Lower lobe of right lung (tissue), 2 donors: ENCODE measurements at places on chromosomes 7 and 10. TPM values are rescaled to one million over a fixed set of nuclear protein-coding genes. Genes with fewer than 3 reads are reported as not detected.

DNA sequence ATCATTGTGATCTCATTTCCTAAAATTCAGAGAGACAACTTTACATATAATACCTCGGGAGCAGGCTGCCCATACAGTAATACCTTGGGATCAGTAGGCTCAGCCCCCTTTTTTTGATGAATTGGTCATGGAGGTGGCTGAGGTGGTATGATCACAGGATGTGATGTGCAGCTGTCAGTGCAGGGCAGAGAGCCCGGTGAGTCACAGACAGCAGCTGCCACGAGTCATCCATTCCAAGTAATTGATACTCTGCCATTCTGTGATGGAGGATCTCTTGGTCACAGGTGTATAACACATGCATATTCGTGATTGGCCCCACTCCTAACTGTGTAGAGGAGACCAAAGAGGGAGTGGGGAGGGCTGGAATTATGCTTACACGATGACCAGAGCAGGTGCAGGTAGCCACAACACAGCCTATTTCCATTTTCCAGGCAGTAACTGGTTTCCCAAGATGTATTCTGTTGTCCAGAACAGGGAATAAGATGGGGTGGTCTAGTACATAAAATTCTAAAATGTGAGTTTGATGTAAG lies 14.1 kb downstream of the NRCAM start:
- H3K36me3 ChIP-seq: no peaks in the 10 kb centered on the region
- H3K4me3 ChIP-seq: no peak overlapping the region
- H3K27ac ChIP-seq: no peak overlapping the region

DNA sequence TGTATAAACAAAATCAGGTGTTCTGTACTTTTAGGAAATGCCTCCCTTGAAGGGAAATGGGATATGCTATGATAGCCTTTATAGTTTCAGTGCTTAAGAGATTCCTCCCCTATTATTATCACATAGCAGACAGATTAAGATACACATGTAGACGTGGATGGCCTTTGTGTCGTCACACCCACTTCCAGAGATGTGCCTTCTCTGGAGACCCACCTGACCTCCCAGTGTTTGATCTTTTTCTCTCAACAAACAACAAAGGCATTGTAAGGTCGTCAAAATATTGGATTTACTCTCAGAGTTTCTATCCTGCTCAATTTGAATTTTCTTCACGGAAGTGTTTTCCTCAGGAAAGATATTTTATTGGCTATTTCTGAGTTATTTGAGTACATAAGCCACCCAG lies 25.7 kb upstream of the C1GALT1 start:
- H3K4me1 ChIP-seq: peaks cover 14% of the 10 kb centered on the region
- H3K27ac ChIP-seq: no peak overlapping the region
- H3K36me3 ChIP-seq: no peaks in the 10 kb centered on the region

DNA sequence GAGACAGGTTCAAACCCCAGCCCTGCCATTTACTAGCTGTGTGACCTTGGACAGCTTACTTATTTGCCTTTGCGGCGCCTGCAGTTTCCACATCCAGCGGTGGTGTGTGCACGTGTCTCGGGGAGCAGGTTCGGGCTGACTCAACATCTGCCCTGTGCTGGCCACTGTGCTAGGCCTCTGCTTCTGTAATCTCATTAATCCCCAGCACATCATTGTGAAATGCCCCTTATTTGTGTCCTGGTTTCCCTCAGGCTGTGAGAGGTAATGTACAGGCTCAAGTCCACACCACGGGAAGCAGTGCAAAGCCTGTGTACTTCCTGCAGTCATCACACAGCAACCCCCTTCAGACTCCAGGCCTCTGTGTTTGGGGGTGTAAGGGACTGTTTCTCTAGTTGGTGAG lies 285.7 kb downstream of the RPS24 start:
- H3K4me3 ChIP-seq: no peak overlapping the region
- H3K4me1 ChIP-seq: peaks cover 10% of the 10 kb centered on the region
- no peaks in the 10 kb centered on the region for H3K36me3 ChIP-seq
- H3K27me3 ChIP-seq: no peaks in the 10 kb centered on the region

GRCh38 chr10:129114588-129114987 lies 352.5 kb upstream of the MGMT start:
- no peak overlapping the region for H3K4me3 ChIP-seq
- H3K36me3 ChIP-seq: no peaks in the 10 kb centered on the region
- DNase-seq: no peak
- no peaks in the 10 kb centered on the region for H3K27me3 ChIP-seq

DNA sequence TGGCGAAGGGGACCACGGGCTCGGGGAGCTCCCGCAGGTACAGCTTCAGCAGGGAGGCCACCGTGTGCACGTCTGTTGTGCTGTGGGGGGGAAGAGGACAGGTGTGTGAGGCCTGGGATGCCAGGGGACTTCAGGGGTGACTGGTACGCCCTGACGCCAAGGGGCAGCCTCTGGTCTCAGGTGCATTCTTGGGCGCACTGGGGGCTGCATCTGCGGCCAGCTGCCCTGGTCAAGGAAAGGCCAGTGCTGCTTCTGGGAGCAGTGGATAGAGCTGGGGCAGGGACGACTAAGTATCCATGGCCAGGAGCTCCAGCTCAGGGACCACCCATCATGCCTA lies 148.5 kb downstream of the MAPK8 start:
- DNase-seq: no peak
- H3K4me1 ChIP-seq: no peaks in the 10 kb centered on the region
- H3K27ac ChIP-seq: no peak overlapping the region
- no peak overlapping the region for H3K4me3 ChIP-seq
- no peaks in the 10 kb centered on the region for H3K27me3 ChIP-seq
- H3K36me3 ChIP-seq: no peaks in the 10 kb centered on the region

DNA sequence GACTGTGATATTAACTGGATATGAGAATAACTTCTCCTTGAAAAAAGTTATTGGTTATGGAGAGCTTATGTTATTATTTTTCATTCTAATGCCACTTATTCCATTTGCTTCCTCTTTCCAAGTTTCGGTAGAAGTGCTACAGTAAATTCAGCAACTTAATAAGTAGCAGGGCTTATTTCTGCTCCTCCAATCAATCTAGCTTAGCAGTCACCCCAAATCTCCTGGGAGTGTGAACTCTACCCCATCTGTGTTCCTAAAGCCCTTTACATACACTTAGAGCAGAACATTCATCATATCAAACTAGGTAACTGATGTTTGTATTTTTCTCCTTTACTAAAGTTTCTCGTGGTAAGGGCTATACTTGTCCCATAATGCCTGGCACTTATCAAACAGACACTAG lies 8.7 kb downstream of the ARL3 start:
- no peak overlapping the region for H3K27ac ChIP-seq
- peaks cover 6% of the 10 kb centered on the region for H3K36me3 ChIP-seq
- no peaks in the 10 kb centered on the region for H3K27me3 ChIP-seq
- no peaks in the 10 kb centered on the region for H3K4me1 ChIP-seq
- no peak for DNase-seq

DNA sequence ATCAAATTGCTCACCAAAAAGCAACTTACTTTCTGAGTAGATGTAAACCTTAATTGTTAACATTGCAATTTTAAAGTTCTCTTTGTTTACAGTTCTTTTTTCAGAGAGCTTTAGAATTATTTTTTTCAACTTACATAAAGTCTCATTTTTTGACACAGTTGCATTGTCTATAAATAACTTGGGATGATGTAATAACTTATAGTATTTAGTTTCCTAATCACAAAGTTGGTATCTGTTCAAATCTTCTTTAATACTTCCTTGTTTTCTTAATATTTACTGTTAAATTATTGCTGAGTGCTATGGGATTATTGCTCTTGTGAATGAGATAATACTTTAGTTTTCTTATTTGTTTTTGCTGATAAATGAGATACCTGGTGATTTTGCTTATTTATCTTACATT lies 18.9 kb upstream of the SUV39H2 start:
- peaks cover 39% of the 10 kb centered on the region for H3K36me3 ChIP-seq
- no peak for DNase-seq
- no peaks in the 10 kb centered on the region for H3K27me3 ChIP-seq
- no peak overlapping the region for H3K4me3 ChIP-seq
- no peak overlapping the region for H3K27ac ChIP-seq

GRCh38 chr10:86077271-86077670 lies 289.3 kb downstream of the GRID1 start:
- no peak for DNase-seq
- no peaks in the 10 kb centered on the region for H3K36me3 ChIP-seq
- no peaks in the 10 kb centered on the region for H3K4me1 ChIP-seq
- H3K4me3 ChIP-seq: no peak overlapping the region
- no peaks in the 10 kb centered on the region for H3K27me3 ChIP-seq

DNA sequence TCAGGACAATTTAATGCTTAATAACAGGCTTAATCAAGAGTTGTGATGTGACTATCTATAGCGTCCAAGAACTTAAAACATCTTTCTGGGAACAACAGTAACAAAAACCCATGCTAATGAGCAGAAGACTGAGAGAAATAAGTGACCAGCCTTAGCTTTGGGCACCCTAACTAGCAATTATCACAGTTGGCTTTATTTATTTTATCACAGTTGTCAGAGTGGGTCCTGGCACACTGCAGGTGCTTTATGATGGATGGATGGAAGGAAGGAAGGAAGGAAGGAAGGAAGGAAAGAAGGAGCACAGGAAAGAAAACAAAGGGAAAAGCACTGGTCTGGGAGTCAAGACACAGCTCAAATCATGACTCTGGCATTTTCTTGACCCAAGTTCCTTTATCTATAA lies 181.1 kb downstream of the SKAP2 start:
- peaks cover 41% of the 10 kb centered on the region for H3K4me1 ChIP-seq
- H3K4me3 ChIP-seq: no peak overlapping the region
- H3K27me3 ChIP-seq: no peaks in the 10 kb centered on the region

DNA sequence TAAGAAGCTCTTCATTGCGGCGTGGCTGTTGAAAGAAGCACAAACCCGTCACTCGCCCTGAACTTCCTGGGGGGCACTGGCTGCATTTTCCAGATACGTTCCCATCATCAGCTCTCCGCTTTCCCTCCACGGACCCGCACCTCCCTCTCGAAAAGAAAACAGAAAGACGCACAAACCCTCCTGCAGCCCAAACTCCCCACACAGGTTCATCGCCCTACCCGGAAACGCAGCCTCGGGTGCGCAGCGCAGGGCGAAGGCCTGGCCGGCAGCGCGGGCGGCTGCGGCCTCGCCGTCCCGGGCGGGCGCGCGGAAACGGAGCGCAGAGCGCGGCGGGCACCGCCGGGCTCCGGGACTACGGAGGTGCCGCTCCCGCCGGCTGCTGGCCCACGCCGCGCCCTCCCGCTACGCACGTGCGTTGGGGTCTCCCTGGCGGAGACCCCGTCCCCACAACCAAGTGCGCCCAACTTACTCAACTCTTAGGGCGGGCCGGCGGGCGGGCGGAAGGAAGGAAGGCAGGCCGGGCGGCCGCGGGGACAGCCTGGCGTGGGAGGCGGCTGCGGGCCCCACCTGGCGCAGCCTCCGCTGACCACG lies 822 bp downstream of the ZNF800 start:
- peaks cover 44% of the 10 kb centered on the region for H3K4me1 ChIP-seq
- H3K36me3 ChIP-seq: peaks cover 21% of the 10 kb centered on the region
- peak overlapping the region; percentile 99 for H3K27ac ChIP-seq
- H3K4me3 ChIP-seq: peak overlapping the region; percentile 98

- no peak overlapping the region for H3K27ac ChIP-seq
- H3K36me3 ChIP-seq: no peaks in the 10 kb centered on the region
- no peaks in the 10 kb centered on the region for H3K27me3 ChIP-seq
- no peak for DNase-seq
These were observed 74.2 kb downstream of the KLF6 start for GRCh38 chr10:3710764-3711163.

- peak overlapping the region; percentile 46 for H3K27ac ChIP-seq
- H3K36me3 ChIP-seq: no peaks in the 10 kb centered on the region
- no peaks in the 10 kb centered on the region for H3K27me3 ChIP-seq
- H3K4me1 ChIP-seq: peaks cover 35% of the 10 kb centered on the region
These were observed 94.0 kb downstream of the SORBS1 start for GRCh38 chr10:95467162-95467599.

GRCh38 chr7:25521236-25521635 lies 292.9 kb upstream of the NPVF start:
- no peaks in the 10 kb centered on the region for H3K4me1 ChIP-seq
- no peak overlapping the region for H3K27ac ChIP-seq
- no peaks in the 10 kb centered on the region for H3K27me3 ChIP-seq
- H3K4me3 ChIP-seq: no peak overlapping the region

DNA sequence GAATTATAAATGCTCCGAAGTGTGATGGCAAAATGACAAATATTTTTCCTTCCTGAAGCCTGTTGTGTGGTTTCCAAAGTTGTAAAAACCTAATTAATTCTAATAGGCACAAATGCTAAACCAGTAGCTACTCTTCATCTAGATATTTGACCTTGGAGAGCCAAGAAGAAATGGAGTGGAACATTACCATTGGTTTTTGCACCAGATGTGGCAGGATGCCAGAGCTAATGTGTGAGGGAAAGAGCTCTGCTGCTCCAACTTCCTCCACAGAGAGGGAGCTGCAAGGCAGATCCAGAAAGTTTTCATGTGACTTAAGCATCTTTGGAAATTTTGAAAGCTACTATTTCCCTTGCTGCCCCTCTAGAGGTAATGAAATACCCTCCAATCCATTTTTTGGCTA lies 65.1 kb upstream of the HPS1 start:
- peaks cover under 1% of the 10 kb centered on the region for H3K27me3 ChIP-seq
- no peak overlapping the region for H3K27ac ChIP-seq
- no peaks in the 10 kb centered on the region for H3K4me1 ChIP-seq
- DNase-seq: no peak
- no peak overlapping the region for H3K4me3 ChIP-seq
- H3K36me3 ChIP-seq: no peaks in the 10 kb centered on the region

DNA sequence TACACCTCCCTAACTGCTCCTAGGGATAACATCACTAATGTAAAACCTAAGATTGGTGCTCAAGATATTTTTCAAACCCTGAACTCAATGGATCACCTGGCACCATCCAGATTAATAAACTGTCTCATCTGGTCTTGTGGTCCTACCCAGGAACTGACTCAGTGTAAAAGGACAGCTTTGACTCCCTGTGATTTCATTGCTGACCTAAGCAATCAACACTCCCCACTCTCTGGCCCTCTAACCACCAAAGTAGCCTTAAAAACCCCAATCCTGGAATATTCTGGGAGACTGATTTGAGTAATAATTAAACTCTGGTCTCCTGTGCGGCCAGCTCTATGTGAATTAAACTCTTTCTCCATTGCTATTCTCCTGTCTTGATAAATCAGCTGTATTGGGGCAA lies 6.2 kb upstream of the USP54 start:
- H3K4me1 ChIP-seq: peaks cover under 1% of the 10 kb centered on the region
- H3K4me3 ChIP-seq: no peak overlapping the region
- no peak for DNase-seq

- H3K27ac ChIP-seq: peak overlapping the region; percentile 82
- no peaks in the 10 kb centered on the region for H3K27me3 ChIP-seq
- H3K36me3 ChIP-seq: no peaks in the 10 kb centered on the region
- peaks cover 14% of the 10 kb centered on the region for H3K4me1 ChIP-seq
- peak; percentile 81 for DNase-seq
These were observed 1.2 kb upstream of the ATP6V0E2 start for GRCh38 chr7:149872419-149873073.

GRCh38 chr10:133196221-133196915 lies 33.6 kb upstream of the UTF1 start:
- no peaks in the 10 kb centered on the region for H3K4me1 ChIP-seq
- DNase-seq: no peak
- H3K4me3 ChIP-seq: no peak overlapping the region
- no peaks in the 10 kb centered on the region for H3K27me3 ChIP-seq
- no peak overlapping the region for H3K27ac ChIP-seq

- DNase-seq: no peak
- H3K27ac ChIP-seq: no peak overlapping the region
- no peaks in the 10 kb centered on the region for H3K36me3 ChIP-seq
- H3K4me3 ChIP-seq: no peak overlapping the region
These were observed 163.2 kb downstream of the JAZF1 start for GRCh38 chr7:28017372-28017771.

The DYDC1 gene
- total RNA-seq: 0.77 TPM

The NPTX2 gene
- 0.62 TPM for total RNA-seq

The COX19 gene
- 12.9 TPM for total RNA-seq

The UPK3BL2 gene
- total RNA-seq: 26.9 TPM

The CDH23 gene
- total RNA-seq: 9.4 TPM

The NRCAM gene
- total RNA-seq: 2.6 TPM

The FAM185A gene
- 10.0 TPM for total RNA-seq

The SAMD8 gene
- total RNA-seq: 21.7 TPM

The EN2 gene
- total RNA-seq: not detected
